NCI-H1930 (cell line): ENCODE measurements at places on chromosomes 16 and 17.

GRCh38 chr16:88739139-88739976 lies 33.1 kb downstream of the CTU2 start:
- DNase-seq, result no peak

- no peak for DNase-seq
These were observed 31.1 kb upstream of the SLC47A1 start for GRCh38 chr17:19502517-19502916.

- no peak for DNase-seq
These were observed 1.5 kb upstream of the PPP1R1B start for GRCh38 chr17:39625198-39625785.

DNA sequence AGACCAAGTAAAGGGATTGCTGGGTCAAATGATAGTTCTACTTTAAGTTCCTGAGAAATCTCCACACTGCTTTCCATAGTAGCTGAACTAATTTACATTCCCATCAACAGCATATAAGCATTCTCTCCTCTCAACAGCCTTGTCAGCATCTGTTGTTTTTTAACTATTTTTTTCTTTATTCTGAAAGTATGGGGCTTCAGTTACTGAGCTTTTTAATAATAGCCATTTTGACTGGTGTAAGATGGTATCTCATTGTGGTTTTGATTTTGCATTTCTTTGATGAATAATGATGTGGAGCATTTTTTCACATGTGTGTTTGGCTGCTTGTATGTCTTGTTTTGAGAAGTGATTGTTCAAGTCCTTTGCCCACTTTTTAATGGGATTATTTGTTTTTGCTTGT lies 2.5 kb downstream of the KRTAP2-2 start:
- DNase-seq, result no peak

- no peak for DNase-seq
These were observed 2.7 kb downstream of the C16orf87 start for GRCh38 chr16:46828292-46828691.
